Fibroblast of skin of abdomen (primary cell): ENCODE measurements at places on chromosomes 1 and 21.

DNA sequence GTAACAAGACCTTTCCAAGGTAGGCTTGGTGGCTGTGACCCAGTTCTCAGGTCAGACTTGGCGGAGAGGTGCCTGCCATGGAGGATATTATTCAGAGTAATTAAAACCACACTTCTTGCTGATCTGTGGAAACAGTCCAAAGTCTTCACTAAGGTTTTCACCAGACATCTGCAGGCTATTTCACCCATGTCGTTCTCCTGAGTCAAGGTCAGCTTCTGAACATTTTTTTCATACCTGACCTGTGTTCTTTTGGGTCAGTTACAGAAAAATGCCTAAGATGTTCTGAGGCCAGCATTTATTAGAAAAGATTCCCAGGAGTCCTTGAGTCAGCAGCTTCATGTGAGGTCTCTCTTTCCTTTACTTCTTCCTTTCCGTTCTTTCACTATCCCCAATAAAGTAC is 54.9 kb downstream of the RGL1 start:
- peak; percentile 77 for DNase-seq

- no peak for DNase-seq
These were observed 3.6 kb downstream of the RPS8 start for GRCh38 chr1:44778705-44779576.

GRCh38 chr1:53292690-53293089 is 35.2 kb downstream of the LRP8 start:
- no peak for DNase-seq

- DNase-seq, result no peak
These were observed 4.7 kb downstream of the C8A start for GRCh38 chr1:56859287-56859686.
